Stimulated activated CD4-positive, alpha-beta T cell treated with anti-CD3 and anti-CD28 coated beads, Interleukin-4, amount 100 ng/mL, for 24 hours (primary cell): ENCODE measurements at places on chromosomes 6 and 20.

- no peak for DNase-seq
Measured at GRCh38 chr6:166781331-166781730, 154.3 kb upstream of the RPS6KA2 start.

DNA sequence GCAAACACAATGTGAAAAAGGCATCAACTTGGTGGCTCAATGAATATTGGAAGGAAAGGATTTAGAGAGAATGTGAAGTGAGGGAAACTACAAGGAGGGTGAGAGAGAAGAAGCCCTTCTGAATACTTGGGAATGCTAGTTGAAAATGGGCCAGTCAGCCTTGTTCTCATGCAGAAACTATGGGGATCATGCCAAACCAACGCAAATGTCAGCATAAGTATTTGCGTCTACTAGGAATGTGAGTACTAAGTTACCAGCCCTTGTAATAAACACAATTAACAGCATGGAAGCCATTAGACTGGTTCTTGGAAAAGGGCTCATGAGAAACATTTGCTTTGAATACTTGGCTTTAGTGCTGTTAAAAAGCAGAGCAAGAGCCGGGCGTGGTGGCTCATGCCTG, 54.9 kb upstream of the AIG1 start:
- DNase-seq: no peak

- DNase-seq: no peak
Measured at GRCh38 chr6:16824845-16825685, 63.8 kb upstream of the ATXN1 start.

GRCh38 chr20:15439551-15439950, 1102.1 kb upstream of the FLRT3 start:
- DNase-seq: no peak

GRCh38 chr6:26459023-26459810, 1.5 kb downstream of the BTN2A1 start:
- no peak for DNase-seq

- DNase-seq: no peak
Measured at GRCh38 chr20:32960222-32960518, 44.1 kb downstream of the SUN5 start.

- peak; percentile 41 for DNase-seq
Measured at GRCh38 chr20:51574248-51575033, 31.9 kb upstream of the NFATC2 start.

GRCh38 chr6:137390334-137390733, 103.9 kb downstream of the OLIG3 start:
- no peak for DNase-seq
